ENCODE measurements at places on chromosomes 13 and 19.

- DNase-seq, result no peak
Measured at GRCh38 chr13:42977219-42977659, 14.8 kb downstream of the EPSTI1 start.

DNA sequence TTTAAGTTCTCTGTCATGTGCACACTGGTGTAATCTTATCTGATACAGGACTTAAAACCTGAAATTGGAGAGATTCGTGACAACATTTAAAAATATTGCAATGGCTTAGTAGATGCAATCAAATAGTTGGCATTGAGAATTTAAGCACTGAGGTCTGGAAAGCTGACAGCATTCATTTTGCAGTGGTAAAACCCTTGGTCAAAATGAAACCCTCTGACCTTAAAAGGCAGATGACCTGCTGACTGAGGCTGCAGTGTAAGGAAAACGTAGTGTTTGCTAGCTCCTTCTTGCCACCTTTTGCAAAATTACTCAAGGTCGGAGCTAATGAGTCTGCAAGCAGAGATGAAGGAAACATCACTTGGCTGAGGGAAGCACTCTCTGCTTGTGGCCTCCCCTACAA lies 150.6 kb downstream of the KCTD12 start:
- no peak for DNase-seq

GRCh38 chr19:813219-814151 lies 8.3 kb downstream of the PLPPR3 start:
- DNase-seq, result no peak

DNA sequence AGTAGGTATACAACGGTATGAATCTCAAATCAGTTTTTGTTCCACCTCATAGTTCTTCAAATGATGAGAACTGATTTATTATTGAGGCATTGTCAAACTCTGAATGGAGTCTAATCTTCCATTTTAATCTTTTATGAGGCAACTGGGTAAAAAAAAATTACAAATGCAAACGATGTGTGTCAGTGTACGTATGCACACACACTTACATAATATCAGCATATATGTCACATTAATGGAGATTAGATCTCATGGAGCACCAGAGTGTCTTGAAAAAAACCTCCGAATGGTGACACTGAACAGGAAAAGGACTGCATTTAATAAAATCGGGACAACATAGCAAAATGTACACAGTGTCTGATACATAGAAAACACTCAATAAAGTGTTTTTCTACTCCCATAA lies 842.7 kb downstream of the EFNB2 start:
- no peak for DNase-seq

DNA sequence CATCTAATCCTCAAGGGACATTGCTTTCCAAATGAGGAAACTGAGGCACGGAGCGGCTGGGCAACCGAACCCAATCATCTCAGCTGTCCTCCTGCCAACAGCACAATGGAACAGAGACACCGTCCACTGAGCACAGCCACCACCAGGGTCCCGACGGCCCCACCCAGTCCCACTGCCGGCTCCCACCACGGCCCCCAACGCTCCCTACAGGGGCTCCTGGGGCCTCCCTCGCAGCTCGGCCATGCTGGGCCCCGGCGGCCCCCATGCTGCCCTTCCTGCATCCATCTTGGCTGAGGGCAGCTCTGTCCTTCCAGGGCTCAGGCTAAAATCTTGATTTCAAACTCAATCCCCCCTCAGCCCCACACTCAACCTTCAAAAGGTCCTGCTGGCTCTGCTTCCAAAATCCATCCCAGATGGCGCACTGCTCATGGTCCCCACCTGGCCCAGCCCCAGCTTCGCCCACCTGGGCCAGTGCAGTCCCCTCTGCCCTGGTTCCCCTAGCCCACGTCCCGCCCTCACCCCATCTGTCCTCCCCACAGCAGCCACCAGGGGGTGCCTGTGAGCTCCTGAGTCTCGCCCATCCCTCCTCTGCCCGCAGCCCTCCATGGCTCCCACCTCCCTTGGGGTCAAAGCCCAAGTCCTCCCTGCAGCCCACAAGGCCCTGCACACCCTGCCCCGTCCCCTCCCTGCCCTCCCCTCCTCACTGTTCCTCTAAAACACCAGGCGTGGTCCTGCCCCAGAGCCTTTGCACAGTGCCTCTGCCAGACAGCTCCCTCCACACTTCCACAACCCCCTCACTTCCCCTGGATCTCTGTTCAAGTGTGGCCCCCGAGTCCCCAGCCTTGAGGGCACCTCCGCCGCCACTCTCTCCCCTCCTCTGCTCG lies 7.9 kb downstream of the PIP5K1C start:
- peak; percentile 73 for DNase-seq

GRCh38 chr13:51004918-51005460 lies 95.4 kb downstream of the RNASEH2B start:
- DNase-seq, result peak; percentile 20
